ENCODE measurements at places on chromosomes 3 and 15.

DNA sequence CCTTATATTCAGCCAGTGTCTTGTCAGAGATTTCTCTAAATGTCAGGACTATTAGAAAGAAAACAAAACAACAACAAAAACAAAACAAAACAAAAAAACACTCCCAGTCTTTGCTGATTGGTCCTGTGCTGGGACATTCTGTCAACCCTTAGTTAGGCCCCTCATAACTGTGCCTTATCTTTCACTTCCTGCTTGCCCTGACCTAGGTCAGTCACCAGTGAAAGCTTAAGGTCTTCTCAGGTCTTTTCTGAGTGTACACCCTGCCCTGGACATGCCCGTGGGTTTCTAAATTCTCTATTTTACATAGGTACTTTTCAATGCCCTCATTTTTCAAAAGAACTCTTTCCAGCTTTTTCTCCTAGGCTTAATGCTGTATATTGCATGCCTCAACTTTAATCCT, 454.1 kb downstream of the GRM7 start:
- no peak for DNase-seq

DNA sequence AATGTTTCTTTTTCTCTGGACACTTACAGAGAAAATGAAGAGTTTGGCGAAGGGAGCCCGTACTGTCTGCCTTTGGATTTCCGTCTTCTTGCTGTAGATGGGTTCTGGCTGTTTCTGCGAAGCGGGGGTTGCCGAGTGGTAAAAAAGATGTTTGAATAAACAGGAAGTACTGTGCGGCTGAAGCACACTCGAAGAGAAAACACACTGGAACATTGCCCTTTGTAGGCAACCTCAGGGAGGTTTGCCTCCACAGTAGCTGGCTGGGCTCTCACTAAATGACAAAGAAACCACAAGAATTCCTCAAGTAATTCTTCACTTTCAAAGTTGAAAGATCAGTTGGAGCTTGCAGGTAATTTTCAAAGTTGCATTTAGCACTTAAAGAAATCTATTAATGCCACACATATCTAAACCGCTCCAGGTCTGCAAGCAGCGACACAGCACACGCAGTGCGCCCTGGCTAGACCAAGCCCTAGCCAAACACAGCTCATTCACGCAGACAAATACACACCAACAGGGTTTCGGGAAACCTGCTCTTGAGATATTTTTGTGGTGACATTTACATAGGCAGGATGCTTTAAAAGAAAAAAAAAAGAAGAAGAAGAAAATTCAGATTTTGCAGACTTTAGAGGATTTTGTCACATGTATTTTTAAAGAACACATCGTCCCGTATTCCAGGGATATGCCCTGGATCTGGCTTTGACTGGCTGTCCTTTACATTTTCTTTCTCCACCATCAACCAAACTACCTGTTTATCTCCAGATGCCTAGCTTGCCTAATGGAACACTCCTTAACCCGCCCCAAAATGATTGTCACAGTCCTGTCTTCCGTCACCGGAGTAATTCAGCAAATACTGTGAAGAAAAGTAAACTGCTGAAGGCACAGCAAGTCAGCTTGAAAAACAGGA, 452.8 kb downstream of the FOXP1 start:
- peak; percentile 72 for DNase-seq

GRCh38 chr3:53633197-53633787, 138.9 kb downstream of the CACNA1D start:
- DNase-seq = no peak

DNA sequence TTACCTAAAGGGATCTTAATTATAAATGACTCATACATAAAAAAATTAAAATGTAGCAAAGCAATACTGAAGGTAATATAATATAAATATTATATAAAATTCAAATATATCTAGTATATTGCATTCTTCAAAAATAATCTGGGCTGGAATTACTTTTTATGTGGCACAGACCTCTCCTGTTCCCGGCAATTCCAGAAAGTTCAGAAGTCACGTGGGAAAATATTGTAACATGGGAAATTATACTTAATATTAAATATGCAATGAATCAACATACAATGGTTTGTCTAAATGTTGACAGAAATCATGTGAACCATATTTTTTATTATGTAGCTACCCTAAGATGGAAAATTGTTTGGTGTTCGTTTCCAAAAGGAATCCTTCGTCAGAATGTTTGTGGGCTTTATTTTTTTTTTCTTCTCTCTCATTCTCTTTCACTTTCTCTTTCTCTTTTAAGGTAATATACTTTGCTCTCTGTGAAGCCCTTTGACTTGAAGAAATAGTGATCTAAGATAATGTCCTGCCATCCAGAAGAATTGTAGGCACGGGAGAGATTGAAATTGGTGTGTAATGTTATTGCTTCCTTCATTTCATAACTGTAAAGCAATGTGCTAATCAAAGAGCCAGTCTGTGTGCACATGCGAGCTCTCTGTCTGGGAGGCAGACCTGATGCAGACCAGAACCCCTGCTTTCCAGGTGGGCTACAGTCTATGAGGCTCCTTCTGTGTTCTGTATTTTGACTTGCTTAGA, 559.4 kb downstream of the NR2F2 start:
- peak; percentile 35 for DNase-seq

GRCh38 chr3:126682009-126682408, 22.0 kb upstream of the CHCHD6 start:
- no peak for DNase-seq

GRCh38 chr15:46956456-46956855, 760.8 kb upstream of the SEMA6D start:
- DNase-seq = no peak

- no peak for DNase-seq
Observed at GRCh38 chr15:60442031-60442650, 36.8 kb downstream of the ICE2 start.

- DNase-seq = no peak
Observed at GRCh38 chr15:26201177-26201858, 338.2 kb upstream of the ATP10A start.

GRCh38 chr15:51054535-51054934, 40.2 kb downstream of the TNFAIP8L3 start:
- DNase-seq = no peak

DNA sequence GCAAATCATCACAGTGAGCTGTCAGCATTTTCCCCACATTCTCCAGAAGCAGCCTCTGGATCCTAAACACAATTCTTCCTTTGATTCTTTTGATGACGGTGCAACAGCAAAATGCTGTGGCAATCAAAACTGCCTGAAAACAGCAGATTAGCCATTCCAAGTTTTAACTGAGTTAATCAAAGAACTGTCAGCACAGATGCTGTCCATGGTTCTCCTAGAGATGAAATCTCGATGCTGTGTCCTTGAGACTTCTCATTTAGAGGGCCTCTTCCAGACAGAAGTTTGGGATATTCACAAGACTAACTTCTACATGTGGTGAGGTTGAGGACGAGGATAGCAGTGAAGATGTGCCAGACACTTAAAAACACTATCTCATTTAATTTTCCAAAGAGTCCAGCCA, 50.4 kb upstream of the GYG1 start:
- DNase-seq = no peak

- DNase-seq = no peak
Observed at GRCh38 chr15:69340243-69340900, 41.7 kb downstream of the PAQR5 start.

DNA sequence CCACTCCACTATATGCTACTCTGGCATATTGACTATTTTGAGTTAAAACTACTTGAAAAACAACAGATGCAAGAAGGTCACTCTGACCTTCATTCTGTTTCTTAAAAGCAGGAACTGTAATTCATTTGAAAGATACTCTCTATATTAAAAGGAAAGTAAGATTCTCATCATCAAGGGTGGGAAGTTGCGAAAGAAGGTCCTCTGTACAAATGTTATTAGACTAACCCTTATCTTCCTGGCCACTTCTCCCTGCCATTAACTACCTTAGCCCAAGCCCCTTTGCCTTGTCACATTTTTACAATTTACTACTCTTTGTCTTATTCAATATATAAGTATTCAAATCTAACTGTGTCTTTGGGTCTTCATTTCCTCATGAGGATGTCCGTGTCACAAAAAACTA, 16.1 kb downstream of the SIDT1 start:
- no peak for DNase-seq

- no peak for DNase-seq
Observed at GRCh38 chr3:63779227-63779626, 39.9 kb upstream of the C3orf49 start.

GRCh38 chr3:40120806-40121205, 188.7 kb upstream of the EIF1B start:
- DNase-seq = no peak

GRCh38 chr3:168088106-168088720, 7.5 kb downstream of the GOLIM4 start:
- no peak for DNase-seq

DNA sequence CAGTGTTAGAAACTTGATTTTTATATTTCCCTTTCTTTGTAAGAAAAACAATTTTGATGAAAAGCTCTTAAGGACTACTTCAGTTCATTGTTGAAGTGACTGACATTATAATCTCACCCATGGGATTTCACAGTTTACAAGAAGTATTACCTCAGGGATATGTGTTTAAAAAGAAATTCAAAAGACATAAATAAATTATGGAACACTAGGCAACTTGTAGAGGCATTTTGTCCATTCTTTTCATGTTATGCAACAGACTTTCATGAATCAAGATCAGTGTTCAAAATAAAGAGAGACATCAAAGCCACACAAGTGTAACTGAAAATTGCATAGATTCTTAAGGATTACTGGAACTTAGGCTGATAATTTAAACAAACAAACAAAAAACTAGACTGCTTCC, 196.8 kb upstream of the AGTR1 start:
- DNase-seq = no peak

Data from SJSA1 (cell line).